ENCODE measurements at places on chromosomes 1 and 21.

GRCh38 chr1:12601700-12602658 lies 16.0 kb downstream of the DHRS3 start:
- DNase-seq = peak; percentile 85

DNA sequence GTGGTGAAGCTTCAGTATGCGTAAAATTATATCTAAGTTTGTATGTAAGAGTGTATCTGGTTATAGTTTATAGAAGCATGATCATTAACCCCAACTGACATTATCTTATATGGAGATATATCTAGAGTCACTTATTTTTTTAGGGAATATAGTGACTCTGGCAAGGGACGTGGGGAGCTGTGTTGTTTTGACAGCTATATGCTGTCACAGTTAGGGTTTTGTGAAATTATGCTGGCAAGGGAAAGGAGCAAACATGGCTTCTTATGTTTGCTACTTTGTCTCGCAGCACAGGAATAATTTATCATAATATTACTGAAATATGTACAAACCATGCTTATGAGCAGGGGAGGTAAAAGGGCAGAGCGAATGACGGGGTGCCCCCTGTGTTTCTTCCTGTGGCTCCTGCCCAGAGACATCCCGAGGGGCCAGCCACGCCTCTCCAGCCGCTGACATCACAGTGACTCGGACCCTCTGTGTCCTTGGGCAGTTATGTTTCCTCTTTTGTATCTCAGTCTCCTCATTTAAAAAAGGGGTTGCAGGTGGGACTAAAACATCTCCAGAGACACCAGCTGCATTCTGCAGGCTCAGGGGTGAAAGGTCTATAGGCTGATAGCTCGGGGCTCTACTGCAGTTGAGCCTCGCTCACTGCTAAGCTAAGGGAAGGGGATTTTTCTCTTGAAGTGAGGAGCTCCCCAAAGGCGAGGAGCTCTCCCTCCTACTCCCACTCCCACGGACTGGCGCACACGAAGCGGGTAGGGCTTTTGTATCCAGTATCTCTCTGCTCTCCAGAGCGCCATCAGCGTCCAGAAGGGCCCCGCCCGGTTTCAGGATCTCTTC lies 14.9 kb downstream of the A3GALT2 start:
- DNase-seq = no peak

GRCh38 chr21:42735061-42735460 lies 81.6 kb downstream of the PDE9A start:
- DNase-seq = no peak

- DNase-seq = no peak
These were observed 54.2 kb upstream of the ETS2 start for GRCh38 chr21:38751379-38752050.

- no peak for DNase-seq
These were observed 66.7 kb downstream of the RPE65 start for GRCh38 chr1:68383092-68383491.

DNA sequence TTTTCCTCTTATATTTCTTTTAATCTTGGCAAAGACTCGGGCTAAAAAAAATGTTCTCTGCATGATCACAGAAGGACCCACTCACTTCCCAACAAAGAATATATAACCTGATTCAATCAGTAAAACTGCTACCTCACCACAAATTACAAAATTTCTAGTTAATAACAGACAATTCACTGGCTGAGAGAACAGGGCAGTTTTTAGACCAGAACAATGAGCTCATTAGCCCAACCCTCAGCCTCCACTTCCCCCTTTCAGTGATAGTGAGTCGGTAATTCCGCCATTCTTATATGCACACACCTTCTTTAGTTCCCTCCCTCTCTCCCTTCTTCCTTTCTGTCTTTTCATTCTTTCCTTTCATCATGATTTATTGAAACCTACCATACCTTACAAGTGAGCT lies 8.9 kb downstream of the SIPA1L2 start:
- DNase-seq = no peak

DNA sequence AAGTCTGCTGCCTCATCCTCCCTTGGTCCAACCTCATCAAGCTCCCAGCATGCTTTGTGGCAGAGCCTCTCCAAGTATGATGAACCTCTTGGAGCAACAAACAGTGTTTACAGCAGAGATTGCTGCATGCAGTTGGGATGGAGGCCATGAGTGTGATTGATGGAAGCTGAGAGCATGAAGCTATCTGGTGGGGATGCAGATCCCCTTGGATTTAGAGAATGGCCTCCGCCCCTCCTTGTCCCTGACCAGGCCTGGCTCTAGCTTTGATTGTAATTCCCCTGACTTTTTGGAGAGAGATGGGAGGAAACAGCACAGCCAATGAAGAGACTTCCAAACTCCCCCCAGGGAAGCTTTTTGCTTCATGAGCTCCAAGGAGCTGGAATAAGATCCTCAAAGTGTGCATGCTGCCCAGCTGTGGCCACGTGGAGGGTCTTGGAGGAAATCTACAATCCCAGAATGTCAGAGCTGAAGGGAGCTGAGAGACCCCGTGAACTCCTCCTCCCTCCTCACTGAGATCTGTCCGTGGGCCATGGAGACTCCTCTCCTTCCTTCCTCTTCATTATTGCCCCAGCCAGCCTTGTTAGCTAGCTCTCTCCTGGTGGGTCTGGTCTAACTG lies 165.3 kb upstream of the USP24 start:
- no peak for DNase-seq

DNA sequence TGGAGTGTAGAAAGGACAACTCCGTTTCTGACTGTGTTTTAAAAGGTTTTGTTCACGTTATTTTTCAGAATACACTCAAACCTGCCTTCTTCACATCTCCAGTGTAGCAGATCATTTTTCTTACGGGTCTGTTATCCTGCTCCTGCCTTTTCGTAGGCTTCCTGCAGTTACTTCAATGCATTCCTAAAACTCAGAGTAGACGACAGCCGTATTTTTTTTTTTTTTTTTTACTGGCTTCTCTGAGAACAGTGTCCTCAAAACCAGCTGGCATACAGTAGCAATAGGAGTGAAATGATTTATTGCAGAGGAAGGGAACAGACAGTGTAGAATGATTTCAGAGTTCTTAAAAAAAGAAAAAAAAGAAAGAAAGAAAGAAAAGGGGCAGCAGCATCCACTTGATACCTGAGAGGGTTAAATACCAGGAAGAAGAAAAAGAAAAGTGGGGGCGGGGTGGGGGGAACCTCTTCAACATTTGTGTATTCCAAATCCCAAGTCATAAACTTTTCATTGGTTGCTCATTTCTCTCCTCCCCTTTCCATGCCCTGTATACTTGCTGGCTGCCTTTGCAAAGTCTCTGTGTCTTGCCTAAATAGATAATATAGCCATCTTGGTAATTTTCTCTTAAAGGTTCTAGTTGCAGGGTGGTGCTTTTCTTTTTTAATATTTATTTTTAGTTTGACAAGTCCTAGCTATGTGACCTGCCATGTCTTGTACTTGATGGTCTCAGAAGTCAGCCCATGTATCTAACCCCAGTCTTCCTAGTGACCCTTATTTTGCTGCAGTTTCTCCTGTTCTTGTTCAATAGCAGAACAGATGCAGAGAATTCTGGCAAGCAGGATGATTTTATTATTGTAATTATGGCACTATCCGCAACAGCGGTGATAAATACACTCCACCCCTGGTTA lies 2.8 kb downstream of the TGFB2 start:
- DNase-seq = no peak
